ENCODE measurements at places on chromosomes 11 and 22.
A peak's percentile ranks its signal among the peaks of the same experiment; 100 is the strongest.

- H3K4me3 ChIP-seq = no peak overlapping the region
- DNase-seq = no peak
- H3K27me3 ChIP-seq = peaks cover 17% of the 10 kb centered on the region
- H3K4me1 ChIP-seq = peaks cover 11% of the 10 kb centered on the region
- no peak overlapping the region for H3K27ac ChIP-seq
Observed at GRCh38 chr11:13875643-13876042, 86.9 kb upstream of the SPON1 start.

DNA sequence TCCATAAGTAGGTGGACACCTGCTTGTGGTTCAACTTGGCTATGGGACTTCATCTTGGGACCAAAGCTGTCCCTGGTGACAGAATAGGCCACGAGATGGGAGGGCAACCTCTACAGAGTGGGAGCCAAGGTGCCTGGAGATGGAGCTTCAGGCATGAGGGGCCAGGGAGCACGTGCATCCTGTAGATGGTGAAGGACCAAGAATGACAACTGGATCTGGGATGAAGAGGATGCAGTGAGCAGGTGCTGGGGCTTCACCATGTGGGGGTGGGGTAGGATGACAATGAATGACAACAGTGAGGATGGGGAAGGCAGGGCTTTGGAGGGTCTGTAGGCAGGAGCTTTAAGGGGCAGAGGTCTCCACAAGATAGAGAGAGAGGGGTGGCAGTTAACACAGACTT, 372.0 kb upstream of the B3GAT1 start:
- H3K27ac ChIP-seq = no peak overlapping the region
- no peaks in the 10 kb centered on the region for H3K27me3 ChIP-seq
- DNase-seq = no peak
- H3K36me3 ChIP-seq = no peaks in the 10 kb centered on the region
- no peak overlapping the region for H3K4me3 ChIP-seq

DNA sequence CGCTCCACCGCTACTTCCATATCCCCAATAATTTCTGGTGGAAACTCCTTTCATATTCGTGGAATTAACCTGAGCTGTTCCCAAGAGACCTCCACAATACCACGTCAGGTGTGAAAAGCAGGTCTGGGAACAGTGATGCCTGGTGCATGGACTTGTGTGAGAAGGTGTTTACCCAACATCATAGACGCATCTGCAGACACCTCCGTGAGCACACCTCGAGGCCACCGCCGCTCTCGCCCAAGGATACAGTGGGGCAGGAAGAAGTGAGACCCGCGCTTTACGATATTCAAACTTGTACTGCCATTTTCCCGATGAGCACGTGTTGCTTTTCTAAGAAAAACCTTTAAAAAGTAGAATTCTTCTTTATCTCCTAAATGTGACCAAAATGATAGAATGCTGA, 8.2 kb downstream of the PHF21B start:
- H3K4me1 ChIP-seq = no peaks in the 10 kb centered on the region
- H3K36me3 ChIP-seq = no peaks in the 10 kb centered on the region
- no peak for DNase-seq
- no peak overlapping the region for H3K4me3 ChIP-seq
- no peak overlapping the region for H3K27ac ChIP-seq
- peaks cover 25% of the 10 kb centered on the region for H3K27me3 ChIP-seq

GRCh38 chr22:38570779-38571364, 889 bp upstream of the DMC1 start:
- peak overlapping the region; percentile 46 for H3K4me3 ChIP-seq
- DNase-seq = no peak
- H3K27me3 ChIP-seq = no peaks in the 10 kb centered on the region
- H3K27ac ChIP-seq = peak overlapping the region; percentile 17
- no peaks in the 10 kb centered on the region for H3K36me3 ChIP-seq
- H3K4me1 ChIP-seq = peaks cover 7% of the 10 kb centered on the region

- H3K4me1 ChIP-seq = no peaks in the 10 kb centered on the region
- no peak overlapping the region for H3K4me3 ChIP-seq
- no peak overlapping the region for H3K27ac ChIP-seq
- no peaks in the 10 kb centered on the region for H3K27me3 ChIP-seq
Observed at GRCh38 chr22:25485626-25486545, 78.6 kb upstream of the GRK3 start.
